Activated CD8-positive, alpha-beta T cell treated with anti-CD3 and anti-CD28 coated beads, Interleukin-2, amount 10 ng/mL, durations not matched to agents 7 days and 5 days (primary cell): ENCODE measurements at places on chromosomes 12 and 14. TPM values are rescaled to one million over a fixed set of nuclear protein-coding genes. Genes with fewer than 3 reads are reported as not detected.

- no peaks in the 10 kb centered on the region for H3K4me1 ChIP-seq
- no peak overlapping the region for H3K27ac ChIP-seq
- H3K4me3 ChIP-seq: no peak overlapping the region
- no peak for DNase-seq
Measured at GRCh38 chr12:70408004-70408790, 42.1 kb downstream of the KCNMB4 start.

- no peak for DNase-seq
- peaks cover 28% of the 10 kb centered on the region for H3K36me3 ChIP-seq
- peak overlapping the region; percentile 84 for H3K27ac ChIP-seq
- peaks cover 44% of the 10 kb centered on the region for H3K4me1 ChIP-seq
- peaks cover 6% of the 10 kb centered on the region for H3K27me3 ChIP-seq
Measured at GRCh38 chr14:60165547-60165876, 314 bp upstream of the DHRS7 start.

DNA sequence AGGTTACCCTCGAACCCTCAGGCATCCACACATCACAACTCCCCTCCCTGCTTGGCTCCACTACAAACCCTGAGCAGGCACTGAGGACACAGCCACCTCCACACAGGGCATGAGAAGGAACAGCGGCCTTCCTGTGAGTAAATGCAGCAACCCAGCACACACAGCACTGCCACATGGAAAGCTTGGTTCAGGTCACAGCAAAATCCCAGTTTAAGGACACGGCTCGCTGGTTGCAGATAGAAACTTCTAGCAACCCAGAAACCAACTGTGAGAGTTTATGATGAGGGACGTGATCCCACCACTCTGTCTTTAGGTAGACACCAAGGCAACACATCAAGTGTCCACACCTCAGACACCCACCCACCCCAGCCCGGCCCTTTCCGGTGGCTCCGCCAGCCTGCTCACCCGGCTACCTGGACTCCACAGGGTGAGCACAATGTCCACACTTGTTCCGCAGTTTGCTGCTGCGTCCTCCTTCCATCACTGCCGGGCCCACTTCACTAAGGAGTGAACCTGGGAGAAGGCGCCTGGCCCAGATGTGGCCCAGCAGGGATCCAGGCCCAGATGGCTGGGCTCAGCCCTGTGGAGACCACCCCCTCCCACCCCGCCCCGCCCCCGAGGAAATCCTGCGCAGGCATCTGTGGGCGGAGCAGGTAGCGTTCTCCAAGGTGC lies 13.2 kb downstream of the CDCA4 start:
- no peak overlapping the region for H3K27ac ChIP-seq
- no peaks in the 10 kb centered on the region for H3K27me3 ChIP-seq
- no peak for DNase-seq

DNA sequence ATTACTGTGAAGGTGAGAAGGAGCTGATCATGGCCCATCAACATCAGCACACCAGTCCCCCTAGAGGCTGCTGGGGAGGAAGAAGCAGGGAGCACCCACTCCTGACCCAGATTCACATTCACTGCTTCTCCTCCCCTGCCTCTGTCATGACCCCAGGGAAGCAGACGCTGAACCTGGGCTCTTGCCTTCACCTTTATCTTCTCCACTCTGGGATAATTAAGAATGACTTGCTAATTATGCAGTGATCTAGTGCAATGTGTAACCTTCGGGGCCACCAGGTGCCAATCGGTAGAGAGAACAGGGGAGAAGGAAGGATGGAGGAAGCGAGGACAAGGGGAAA lies 44.4 kb upstream of the IQSEC3 start:
- peak overlapping the region; percentile 54 for H3K27ac ChIP-seq
- peaks cover 7% of the 10 kb centered on the region for H3K36me3 ChIP-seq
- H3K4me3 ChIP-seq: no peak overlapping the region
- peaks cover 15% of the 10 kb centered on the region for H3K4me1 ChIP-seq
- no peak for DNase-seq

KRT78 gene
- total RNA-seq: not detected

NFATC4 gene
- total RNA-seq: not detected

CLEC6A gene
- total RNA-seq: not detected

GRCh38 chr12:127628645-127629044 lies 638.3 kb upstream of the TMEM132C start:
- H3K36me3 ChIP-seq: no peaks in the 10 kb centered on the region
- no peak overlapping the region for H3K4me3 ChIP-seq
- no peaks in the 10 kb centered on the region for H3K4me1 ChIP-seq
- no peaks in the 10 kb centered on the region for H3K27me3 ChIP-seq
- DNase-seq: no peak

ENDOU gene
- not detected for total RNA-seq

ISM2 gene
- total RNA-seq: not detected

DNA sequence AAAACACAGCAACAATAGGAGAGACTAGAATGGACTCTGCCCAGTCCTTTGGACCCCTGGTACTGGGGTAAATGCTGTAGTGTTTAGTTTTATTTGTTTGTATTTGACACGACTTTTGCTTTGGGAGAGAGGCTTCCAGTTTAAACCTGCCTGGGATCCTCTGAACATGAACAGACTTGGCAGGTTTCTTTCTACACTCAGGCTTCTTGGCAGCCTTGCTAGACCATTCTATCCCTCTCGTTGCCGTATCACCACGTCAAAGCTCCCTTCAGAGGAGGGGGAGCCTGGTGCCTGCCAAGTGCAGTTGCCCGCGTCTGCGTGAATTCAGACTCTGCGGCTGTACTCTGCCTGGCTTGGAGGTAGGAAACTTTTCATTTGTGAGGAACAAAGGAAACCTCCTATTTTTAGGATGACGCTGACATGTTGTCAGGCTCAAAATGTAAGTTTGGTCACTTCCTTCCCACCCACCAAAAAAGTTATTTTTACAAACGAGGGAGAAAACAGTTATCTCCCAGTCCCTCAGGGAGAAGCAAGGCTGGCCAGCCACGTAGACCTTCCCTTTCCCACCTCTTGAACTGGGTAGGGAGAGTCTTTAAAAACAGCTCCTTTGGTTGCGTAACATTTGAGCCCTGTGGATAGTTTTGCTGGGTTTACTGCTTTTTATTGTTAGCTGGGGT lies 25.9 kb downstream of the CD9 start:
- H3K27ac ChIP-seq: no peak overlapping the region
- H3K4me1 ChIP-seq: peaks cover 12% of the 10 kb centered on the region
- peaks cover 2% of the 10 kb centered on the region for H3K36me3 ChIP-seq
- DNase-seq: no peak
- no peak overlapping the region for H3K4me3 ChIP-seq
- no peaks in the 10 kb centered on the region for H3K27me3 ChIP-seq

- H3K27me3 ChIP-seq: no peaks in the 10 kb centered on the region
- no peak for DNase-seq
- H3K27ac ChIP-seq: no peak overlapping the region
- peaks cover 52% of the 10 kb centered on the region for H3K4me1 ChIP-seq
Measured at GRCh38 chr12:123073292-123073691, 77.6 kb downstream of the PITPNM2 start.

PTPN21 gene
- total RNA-seq: not detected

DNA sequence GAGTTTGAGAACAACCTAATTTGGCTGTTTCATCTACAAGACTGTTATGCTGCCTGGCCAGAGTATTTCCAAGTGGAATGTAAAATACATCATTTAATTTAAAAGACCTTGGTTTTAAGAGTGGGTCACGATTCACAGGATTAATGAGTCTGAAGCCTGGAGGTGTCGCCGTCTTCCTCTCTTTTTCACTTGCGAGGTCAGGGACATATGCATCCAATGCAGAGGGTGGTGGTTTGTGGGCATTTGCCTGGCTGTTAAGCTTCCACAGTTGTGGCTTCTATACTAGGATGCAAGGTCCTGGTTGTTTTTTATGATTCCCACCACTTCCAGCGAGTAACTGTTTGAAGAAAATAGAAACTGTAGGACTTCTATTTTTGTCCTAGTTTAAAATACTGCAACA lies 22.8 kb upstream of the RASSF3 start:
- no peaks in the 10 kb centered on the region for H3K36me3 ChIP-seq
- H3K4me1 ChIP-seq: peaks cover 17% of the 10 kb centered on the region
- H3K4me3 ChIP-seq: no peak overlapping the region
- no peak for DNase-seq
- no peak overlapping the region for H3K27ac ChIP-seq
- no peaks in the 10 kb centered on the region for H3K27me3 ChIP-seq

- DNase-seq: no peak
- no peaks in the 10 kb centered on the region for H3K27me3 ChIP-seq
- H3K27ac ChIP-seq: no peak overlapping the region
- H3K4me1 ChIP-seq: peaks cover 96% of the 10 kb centered on the region
Measured at GRCh38 chr14:69631509-69631908, 20.1 kb downstream of the SUSD6 start.

DNA sequence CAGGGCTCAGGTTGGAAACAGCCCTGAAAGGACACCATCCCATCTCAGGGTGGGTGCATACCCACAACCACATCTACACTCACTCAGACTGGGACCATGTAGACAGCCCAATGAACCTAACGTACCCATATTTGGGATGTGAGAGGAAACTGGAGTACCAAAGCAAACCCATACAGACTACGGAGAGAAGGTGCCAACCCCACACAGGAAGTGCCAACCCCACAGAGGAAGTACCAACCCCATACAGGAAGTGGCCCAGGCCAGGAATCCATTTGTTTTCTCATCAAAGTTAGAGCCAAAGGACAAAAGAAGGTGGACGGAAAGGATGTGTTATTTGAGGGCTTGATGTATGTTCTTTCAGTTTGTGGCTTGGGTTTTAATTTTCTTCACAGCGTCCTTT lies 19.5 kb upstream of the SPIC start:
- DNase-seq: peak; percentile 54
- peak overlapping the region; percentile 66 for H3K27ac ChIP-seq
- H3K4me1 ChIP-seq: peaks cover 13% of the 10 kb centered on the region
- H3K4me3 ChIP-seq: no peak overlapping the region
- H3K27me3 ChIP-seq: peaks cover 3% of the 10 kb centered on the region
- H3K36me3 ChIP-seq: peaks cover 6% of the 10 kb centered on the region
